NCI-H1930 (cell line): ENCODE measurements at places on chromosomes 7 and 10.

DNA sequence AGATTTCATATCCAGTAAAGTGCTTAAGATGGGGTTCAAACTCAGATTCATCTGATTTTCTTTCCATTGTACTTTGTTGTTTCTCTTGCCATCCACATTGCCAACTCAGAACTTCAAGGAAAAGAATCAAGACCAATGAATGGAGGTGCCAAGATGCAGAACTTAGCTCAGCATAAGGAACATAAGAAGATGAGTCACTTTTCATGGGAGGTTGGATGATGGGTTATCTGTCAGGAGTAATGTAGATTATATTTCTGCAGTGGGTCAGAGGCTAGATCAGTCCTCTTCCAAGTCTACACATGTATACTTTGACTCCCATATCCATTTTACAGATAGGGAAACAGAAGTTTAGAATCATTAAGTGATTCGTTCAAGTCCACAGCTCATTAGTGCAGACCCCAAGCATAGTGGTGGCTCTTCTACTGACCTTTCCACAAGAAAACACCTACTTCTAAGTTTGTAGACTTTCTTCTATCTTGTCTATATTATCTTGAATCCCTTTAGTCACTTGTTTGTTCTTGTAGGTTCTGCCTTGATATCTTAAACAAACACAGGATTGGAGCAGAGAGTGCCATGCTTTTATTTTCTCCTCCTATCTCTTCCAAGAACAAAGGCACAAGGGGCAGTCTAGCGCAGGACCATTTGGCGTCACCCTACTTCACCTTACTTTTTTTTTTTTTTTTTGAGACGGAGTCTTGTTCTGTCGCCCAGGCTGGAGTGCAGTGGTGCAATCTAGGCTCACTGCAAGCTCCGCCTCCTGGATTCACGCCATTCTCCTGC, 14.0 kb upstream of the ADD3 start:
- no peak for DNase-seq

- DNase-seq, result no peak
These were observed 5.7 kb downstream of the CUX1 start for GRCh38 chr7:101823096-101823495.

DNA sequence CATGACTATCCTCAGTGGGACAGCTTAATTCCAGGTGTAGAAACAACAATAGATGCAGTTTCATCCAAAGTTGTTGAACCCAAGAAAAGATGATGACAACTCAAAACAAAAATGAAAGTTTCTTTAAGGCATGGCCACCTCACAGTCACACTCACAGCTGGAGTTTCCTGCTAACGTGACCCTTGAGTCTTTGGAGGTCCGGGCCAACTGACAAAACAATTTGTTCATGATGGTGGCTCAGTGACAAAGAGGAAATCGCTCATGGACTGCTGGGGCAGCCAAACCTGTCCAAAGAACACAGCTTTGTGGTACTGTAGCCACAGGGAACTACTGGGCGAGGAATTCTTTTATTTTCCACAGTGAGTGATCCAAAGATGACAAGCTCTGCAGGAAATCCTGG, 96.0 kb upstream of the JCAD start:
- DNase-seq, result no peak

- DNase-seq, result no peak
These were observed 58.5 kb upstream of the FOXP2 start for GRCh38 chr7:114356133-114356532.

GRCh38 chr7:156127166-156128134, 315.2 kb upstream of the SHH start:
- DNase-seq, result no peak

- DNase-seq, result no peak
These were observed 19.4 kb upstream of the CLDN12 start for GRCh38 chr7:90383861-90384260.

- DNase-seq, result no peak
These were observed 202.0 kb downstream of the MAD1L1 start for GRCh38 chr7:2030475-2031450.

DNA sequence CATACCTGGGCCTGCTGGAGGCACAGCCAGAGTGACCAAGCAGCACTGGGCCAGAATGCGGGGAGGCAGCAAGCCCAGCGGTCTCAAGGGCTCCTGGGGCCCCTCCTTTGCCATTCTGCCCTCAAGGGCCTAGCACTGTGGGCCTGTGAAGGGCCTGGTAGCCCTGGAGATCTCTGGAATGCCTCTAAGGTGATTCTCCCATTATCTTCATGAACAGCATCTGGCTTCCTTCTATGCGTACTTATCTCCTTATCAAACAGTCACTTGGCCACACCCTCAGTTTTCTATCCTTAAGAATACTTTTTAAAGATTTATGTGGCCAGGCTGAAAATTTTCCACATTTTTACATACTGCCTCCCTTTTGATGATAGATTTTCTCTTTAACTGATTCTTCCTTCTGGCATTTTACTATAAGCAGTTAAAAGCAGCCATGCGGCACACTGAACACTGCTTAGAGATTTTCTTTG, 67.5 kb upstream of the CCNY start:
- no peak for DNase-seq

GRCh38 chr7:121633186-121633585, 237.1 kb upstream of the FAM3C start:
- DNase-seq, result no peak

GRCh38 chr10:33336582-33337325, 2.3 kb upstream of the NRP1 start:
- no peak for DNase-seq

- no peak for DNase-seq
These were observed 17.7 kb upstream of the IGFBP3 start for GRCh38 chr7:45938626-45939302.

- DNase-seq, result no peak
These were observed 291.2 kb upstream of the MEOX2 start for GRCh38 chr7:15977663-15978062.

- no peak for DNase-seq
These were observed 4.7 kb downstream of the GDF2 start for GRCh38 chr10:47326927-47327330.

DNA sequence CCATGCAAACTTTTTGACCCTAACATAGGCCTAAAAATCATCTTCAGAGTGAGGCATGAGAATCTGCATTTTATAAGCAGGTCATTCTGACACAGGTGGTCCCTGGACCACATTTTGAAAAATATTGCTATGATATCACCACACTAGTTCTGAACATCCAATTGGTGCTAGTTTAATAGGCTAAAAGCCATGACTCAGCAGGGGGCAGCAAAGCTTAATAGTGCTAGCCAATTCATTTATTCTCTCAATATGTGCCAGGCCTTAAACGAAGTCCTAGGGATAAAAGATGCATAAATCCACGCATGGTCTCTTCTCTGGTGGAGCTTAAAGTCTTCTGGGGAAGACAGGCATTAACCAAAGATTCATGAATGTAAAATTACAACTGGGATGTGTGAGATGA, 10.2 kb upstream of the SLC25A28 start:
- DNase-seq, result no peak

DNA sequence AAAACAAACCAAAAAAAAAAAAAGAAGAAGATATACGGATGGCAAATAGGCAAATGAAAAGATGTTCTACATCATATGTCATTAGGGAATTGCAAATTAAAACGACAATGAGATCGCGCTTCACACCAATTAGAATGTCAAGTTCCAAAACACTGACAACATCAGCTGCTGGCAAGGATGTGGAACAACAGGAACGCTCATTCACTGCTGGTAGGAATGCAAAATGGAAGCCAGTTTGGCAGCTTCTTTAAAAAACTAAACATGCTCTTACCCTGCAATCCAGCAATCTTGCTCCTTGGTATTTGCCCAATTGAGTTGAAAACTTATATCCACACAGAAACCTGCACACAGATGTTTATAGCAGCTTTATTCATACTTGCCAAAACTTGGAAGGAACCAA, 34.8 kb downstream of the CALML5 start:
- no peak for DNase-seq

DNA sequence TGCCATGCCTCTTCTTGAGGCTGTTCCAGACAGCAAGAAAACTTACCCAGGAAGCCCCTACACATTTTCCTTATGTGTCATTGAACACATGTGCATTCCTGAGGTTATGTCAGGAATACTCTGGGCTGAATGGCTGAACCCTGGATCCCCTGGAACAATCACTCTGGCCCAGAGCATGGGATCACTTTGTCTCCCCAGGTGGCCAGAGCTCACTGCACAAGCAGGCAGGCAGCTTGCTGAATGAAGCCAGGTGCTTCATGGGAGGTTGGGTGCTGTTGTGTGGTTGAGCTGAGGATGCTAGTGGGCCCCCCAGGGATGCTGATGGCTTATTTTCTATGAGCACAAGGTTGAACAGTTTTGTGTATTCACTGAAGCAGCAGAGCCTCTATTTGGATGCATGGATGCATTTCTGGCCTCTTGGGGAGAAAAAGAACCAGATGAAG, 54.7 kb upstream of the NPTX2 start:
- no peak for DNase-seq

GRCh38 chr7:4816419-4817080, 41.1 kb downstream of the AP5Z1 start:
- no peak for DNase-seq

DNA sequence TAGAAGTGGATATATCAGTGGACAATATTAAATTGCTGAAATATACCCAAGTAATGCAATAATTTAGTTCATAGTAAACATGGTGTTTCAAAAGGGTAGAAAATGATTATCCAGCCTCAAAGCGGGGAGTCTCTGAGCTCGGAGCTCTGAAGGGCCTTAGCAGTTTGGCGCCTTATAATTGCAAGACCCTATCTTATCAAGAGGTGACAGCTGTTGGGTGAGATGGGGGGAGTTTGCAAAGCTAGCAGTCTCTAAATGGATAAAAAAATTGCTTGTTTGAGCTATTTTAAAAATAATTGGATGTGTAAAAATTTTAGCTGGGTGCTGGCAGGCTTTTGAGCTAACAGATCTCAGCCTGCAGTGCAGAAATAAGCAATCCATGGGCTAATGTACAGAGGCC, 219.2 kb downstream of the CCSER2 start:
- DNase-seq, result no peak

DNA sequence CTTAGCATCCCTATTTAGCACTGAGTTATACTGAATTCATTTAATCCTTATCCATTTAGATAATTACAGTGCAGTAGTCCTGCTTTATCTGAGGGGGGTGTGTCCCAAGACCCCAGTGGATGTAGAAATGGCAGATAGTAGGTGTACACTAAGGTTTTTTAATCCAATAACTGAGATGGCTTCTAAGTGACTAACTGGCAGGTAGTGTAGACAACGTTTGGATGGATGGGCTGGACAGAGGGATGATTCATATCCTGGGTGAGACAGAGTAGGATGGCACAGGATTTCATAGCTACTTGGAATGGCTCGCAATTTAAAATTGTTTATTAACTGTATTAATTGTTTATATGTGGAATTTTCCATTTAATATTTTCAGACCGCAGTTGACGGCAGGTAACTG, 295.6 kb downstream of the CCDC3 start:
- no peak for DNase-seq

- no peak for DNase-seq
These were observed 1.0 kb upstream of the PLXDC2 start for GRCh38 chr10:19815036-19815730.

DNA sequence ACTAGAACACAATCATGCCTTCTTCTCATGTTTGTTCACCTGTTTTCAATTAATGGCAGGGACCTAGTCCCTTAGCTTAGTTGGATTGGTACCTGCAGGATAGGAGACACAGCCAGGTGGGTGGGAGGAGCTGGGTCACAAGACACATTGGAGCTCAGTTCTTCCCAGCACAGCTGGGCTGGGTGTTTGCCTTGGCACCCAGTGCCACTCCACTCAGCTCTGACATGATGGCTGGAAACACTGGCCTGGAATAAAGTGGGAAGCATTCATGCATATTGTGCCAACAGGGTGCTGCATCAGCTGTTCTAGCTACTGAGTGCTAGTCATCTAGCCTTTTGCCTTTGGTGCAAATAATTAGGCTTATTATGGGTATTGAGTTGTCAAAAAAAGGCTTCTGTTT, 226.1 kb downstream of the PTEN start:
- no peak for DNase-seq

- no peak for DNase-seq
These were observed at the start of gene CLDN15 for GRCh38 chr7:101237206-101238067. Gene CLDN15, minus strand, starts transcription at chr7:101237802. Its CDS starts 221 bp downstream, at chr7:101237581.

GRCh38 chr7:148746135-148746534, 47.4 kb downstream of the CUL1 start:
- no peak for DNase-seq

GRCh38 chr7:133011746-133012145, 70.1 kb downstream of the CHCHD3 start:
- DNase-seq, result no peak

GRCh38 chr10:47033541-47034270, 122.5 kb downstream of the PTPN20 start:
- no peak for DNase-seq

GRCh38 chr10:30577048-30577447, 52.5 kb downstream of the LYZL2 start:
- DNase-seq, result no peak

DNA sequence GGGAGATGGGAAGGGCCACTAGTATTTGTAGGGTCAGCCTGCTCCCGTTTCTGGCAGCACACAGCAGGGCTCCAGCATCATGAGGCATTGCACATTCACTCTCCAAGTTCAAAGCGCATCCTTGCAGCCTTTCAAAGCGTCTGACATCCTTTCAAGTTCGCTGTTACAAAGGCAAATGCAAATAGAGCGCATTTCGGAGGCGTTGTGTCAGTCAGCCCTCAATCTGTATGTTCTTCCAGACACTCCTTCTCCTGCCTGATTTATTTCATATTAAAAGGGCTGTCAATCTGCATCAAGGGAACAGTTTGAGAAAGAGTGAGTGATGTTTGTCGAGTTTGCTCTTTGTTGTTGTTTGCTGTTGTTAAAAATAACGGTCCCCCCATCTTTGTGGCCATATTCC, 188.5 kb downstream of the SNX10 start:
- no peak for DNase-seq

GRCh38 chr10:35446439-35446838, 110.1 kb downstream of the CCNY start:
- DNase-seq, result no peak

DNA sequence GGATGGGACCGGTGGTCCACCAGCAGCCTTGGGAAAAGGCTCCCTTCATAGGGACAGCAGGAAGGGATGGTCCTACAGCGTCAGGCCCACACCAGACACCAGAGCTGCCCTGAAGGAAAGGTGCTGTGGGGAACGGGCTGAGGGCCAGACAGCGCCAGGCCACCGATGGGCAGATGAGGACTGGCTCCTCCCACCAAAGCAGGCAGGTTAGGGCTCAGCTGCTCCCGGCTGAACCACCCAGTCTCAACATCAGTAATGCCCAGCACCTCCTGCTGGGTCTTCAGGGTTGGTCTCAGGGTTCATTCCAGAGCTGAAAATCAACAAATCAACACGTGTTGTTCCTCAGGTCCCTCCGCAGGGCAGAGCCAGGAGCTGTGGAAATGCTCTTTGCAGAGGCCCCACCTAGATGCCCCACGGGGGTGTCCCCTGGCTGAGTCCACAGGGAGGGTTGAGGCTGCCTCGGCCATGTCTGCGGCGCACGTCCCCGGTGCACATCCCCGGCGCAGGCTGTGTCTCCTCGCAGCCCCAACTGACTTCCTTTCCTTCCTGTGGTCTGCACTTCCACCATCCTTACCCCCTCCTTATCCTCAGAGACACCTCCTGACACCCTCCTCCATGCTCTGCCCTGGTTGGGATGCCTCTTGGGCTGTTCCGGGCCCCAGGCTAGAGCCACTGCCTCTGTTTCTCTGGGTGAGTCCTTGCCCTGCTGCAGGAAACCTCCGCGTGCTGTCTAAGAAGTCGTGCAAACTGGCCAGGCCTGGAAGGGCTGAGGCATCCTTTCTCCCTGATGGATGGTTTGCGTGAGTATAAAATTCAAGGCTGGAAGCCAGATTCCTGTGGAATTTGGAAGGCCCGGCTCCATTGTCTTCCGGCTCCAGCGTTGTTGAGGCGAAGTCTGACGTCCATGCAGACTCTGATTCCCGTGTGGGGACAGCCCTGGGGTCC, 32.8 kb upstream of the CFAP46 start:
- no peak for DNase-seq
